Smooth muscle cell of the pulmonary artery (primary cell): ENCODE measurements at places on chromosomes 6 and 20. TPM values are rescaled to one million over a fixed set of nuclear protein-coding genes. Genes with fewer than 3 reads are reported as not detected.

The RSPH3 gene
- 6.6 and 6.9 TPM in 2 replicates for total RNA-seq

The KCNS1 gene
- 1.4 and 2.4 TPM in 2 replicates for total RNA-seq

The C20orf144 gene
- 0.03 TPM in 1 of 2 replicates, not detected in the other for total RNA-seq

The FLRT3 gene
- 0.52 and 0.76 TPM in 2 replicates for total RNA-seq

The PACRG gene
- 0.20 TPM in 1 of 2 replicates, not detected in the other for total RNA-seq

The UTRN gene
- 105 and 165 TPM in 2 replicates for total RNA-seq

The SERPINB1 gene
- 8.0 and 11.3 TPM in 2 replicates for total RNA-seq

The IL20RA gene
- total RNA-seq, result 0.07 and 0.20 TPM in 2 replicates

The RAET1L gene
- not detected in 2 replicates for total RNA-seq

The TCF21 gene
- total RNA-seq, result 0.50 and 3.5 TPM in 2 replicates

The FBXO30 gene
- 14.9 and 18.6 TPM in 2 replicates for total RNA-seq

The TBPL1 gene
- 25.1 and 33.0 TPM in 2 replicates for total RNA-seq

The CRIP3 gene
- 0.39 TPM in 1 of 2 replicates, not detected in the other for total RNA-seq

The XKR7 gene
- under 0.01 TPM in 1 of 2 replicates, not detected in the other for total RNA-seq

The SLC26A8 gene
- under 0.01 and 0.07 TPM in 2 replicates for total RNA-seq

The MTFR2 gene
- 0.33 and 0.46 TPM in 2 replicates for total RNA-seq

The PREX1 gene
- total RNA-seq, result 20.5 and 32.2 TPM in 2 replicates

The ADGRF5 gene
- 5.5 and 39.0 TPM in 2 replicates for total RNA-seq

The NEURL2 gene
- 3.8 and 4.5 TPM in 2 replicates for total RNA-seq

The ABHD16B gene
- not detected in 2 replicates for total RNA-seq

The PABPC1L gene
- total RNA-seq, result 9.9 and 19.4 TPM in 2 replicates

The PDE7B gene
- total RNA-seq, result 33.7 and 53.1 TPM in 2 replicates

The SLC17A1 gene
- total RNA-seq, result not detected in 2 replicates

The SUPT3H gene
- total RNA-seq, result 13.0 and 14.9 TPM in 2 replicates

The SEMG1 gene
- not detected in 2 replicates for total RNA-seq

The BANF2 gene
- total RNA-seq, result not detected in 2 replicates

The SCRT2 gene
- not detected in 2 replicates for total RNA-seq

The SIRPB2 gene
- total RNA-seq, result 0.33 TPM in 1 of 2 replicates, not detected in the other

The GRIK2 gene
- total RNA-seq, result 0.89 and 2.6 TPM in 2 replicates

The CCDC170 gene
- 0.33 and 0.46 TPM in 2 replicates for total RNA-seq

The SNX14 gene
- 94.9 and 100 TPM in 2 replicates for total RNA-seq

The METTL24 gene
- total RNA-seq, result 0.26 and 0.52 TPM in 2 replicates

The RBBP8NL gene
- not detected in 2 replicates for total RNA-seq

The C6orf52 gene
- 0.46 TPM in 1 of 2 replicates, not detected in the other for total RNA-seq

The AURKA gene
- total RNA-seq, result 6.0 and 14.5 TPM in 2 replicates

The BTN1A1 gene
- total RNA-seq, result not detected in 2 replicates

The HLA-DOB gene
- total RNA-seq, result 0.10 and 0.20 TPM in 2 replicates

The WFDC12 gene
- total RNA-seq, result not detected in 2 replicates

The HUS1B gene
- 1.2 and 1.3 TPM in 2 replicates for total RNA-seq

The TRIM10 gene
- total RNA-seq, result not detected in 2 replicates

The SNAP25 gene
- 0.53 and 1.1 TPM in 2 replicates for total RNA-seq

The PRRT1 gene
- 0.36 and 0.39 TPM in 2 replicates for total RNA-seq

The TNFRSF6B gene
- 0.98 and 21.2 TPM in 2 replicates for total RNA-seq

The CTAGE9 gene
- not detected in 2 replicates for total RNA-seq

The ADGRF1 gene
- not detected in 2 replicates for total RNA-seq

The RNF217 gene
- total RNA-seq, result 28.0 and 46.2 TPM in 2 replicates

The TGM3 gene
- total RNA-seq, result not detected in 2 replicates

The SLC22A7 gene
- total RNA-seq, result not detected in 2 replicates

The FAM209B gene
- not detected in 2 replicates for total RNA-seq

The FAM184A gene
- total RNA-seq, result 0.33 and 0.59 TPM in 2 replicates

The SLC52A3 gene
- total RNA-seq, result not detected in 2 replicates

The ZC2HC1B gene
- total RNA-seq, result not detected in 2 replicates
